Non-pigmented ciliary epithelial cell (primary cell): ENCODE measurements at places on chromosomes 16 and 17.

DNA sequence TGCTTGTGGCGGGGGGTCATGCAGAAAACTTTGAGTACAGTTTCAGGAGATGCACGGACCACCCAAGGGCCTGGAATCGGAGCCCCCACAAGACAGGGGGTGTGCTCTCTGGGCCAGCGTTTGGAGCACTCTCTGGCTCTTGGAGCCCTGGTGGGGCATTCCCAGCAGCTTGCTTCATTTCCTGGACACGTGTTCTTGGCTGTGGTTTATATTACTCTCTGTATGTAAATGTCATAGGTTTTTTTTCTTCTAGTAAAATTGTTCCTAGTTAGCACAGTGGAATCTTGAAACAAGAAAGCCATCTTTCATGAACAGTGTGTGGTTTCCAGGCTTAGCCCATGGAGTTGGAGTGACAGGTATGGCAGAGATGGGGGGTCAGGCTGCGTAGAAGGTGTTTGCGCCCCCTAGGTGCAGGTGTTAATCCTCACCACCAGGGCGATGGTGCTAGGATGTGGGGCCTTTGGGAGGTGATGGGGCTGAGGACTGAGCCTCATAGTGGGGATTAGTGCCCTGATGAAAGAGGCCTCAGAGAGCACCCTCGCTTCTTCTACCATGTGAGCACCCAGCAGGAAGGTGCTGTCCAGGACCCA, 79.8 kb downstream of the JPH3 start:
- peak; percentile 36 for DNase-seq

GRCh38 chr17:50882851-50883250, 16.7 kb upstream of the TOB1 start:
- DNase-seq: no peak

- no peak for DNase-seq
These were observed 364.6 kb downstream of the CDH13 start for GRCh38 chr16:82991410-82991809.

DNA sequence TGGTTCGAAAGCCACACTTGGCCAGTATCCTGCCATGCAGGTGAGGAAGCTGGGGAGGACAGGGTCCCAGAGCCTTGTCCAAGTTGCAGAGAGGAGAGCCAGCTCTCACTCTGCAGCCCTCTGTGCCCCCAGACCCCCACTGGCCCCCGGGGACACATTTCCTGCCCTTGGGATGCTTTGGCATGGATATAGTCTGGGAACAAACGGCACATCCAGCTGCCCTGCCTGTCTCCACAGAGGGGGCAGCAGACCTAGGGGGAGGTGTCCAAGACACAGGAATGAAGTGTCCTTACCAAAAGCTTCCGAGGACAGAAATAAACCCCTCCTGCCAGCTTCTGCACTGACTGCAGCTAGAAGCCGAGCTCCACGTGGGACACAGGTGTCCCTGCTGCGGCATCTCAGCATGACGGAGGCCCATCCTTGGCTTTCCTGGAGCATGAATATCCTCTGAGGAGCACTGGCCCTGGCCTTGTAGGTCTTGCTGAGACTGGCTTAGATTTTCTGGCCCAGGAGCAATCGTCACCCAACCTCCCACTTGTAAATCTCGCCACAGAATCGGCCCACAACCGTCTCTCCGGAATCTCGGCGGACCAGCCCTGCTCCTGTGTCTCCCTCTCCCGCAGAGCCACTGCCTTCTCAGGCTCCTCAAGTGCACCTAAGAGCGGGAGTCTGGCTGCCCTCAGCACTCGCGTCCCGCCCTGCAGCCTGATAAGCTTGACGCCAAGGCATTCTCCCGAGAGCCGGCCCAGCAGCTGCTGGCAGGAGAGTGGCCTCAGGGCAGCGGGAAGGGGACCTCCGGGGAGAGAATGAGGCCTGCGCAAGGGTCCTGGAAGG, 1.1 kb upstream of the CAPN15 start:
- no peak for DNase-seq

DNA sequence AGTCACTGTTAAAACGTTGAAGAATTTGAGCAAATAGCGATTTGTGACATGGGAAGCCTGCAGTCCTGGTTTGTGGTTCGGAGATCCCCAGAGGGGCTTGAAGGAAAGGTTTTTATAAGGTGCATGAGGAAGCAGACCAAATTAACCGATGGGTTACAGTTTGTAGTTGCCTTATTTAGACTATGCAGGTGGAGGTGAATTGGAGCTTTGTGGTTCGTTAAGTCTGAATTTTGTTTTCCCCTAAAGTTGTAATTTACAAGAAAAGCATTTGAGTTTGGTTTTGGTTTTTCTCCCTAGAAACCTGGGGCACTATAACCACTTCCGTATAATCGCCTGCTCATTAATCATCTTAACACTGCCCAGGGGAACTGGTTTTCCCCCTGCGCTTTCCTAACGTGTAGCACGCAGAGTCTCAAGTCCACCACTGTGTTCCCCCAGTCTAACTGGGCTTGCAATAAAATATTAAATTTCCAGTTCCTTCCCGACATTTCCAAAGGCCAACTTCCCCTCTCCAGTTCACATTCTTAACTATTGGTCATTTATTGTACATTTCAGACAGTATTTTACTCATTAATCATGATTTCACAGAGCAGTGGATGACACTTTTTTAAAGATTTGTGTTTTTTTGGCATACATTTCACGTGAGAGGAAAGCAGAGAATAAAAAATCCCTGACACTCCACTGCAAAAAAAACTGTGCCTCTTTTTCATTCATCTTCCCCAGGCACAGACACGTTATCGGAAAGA, 932 bp downstream of the ZNF267 start:
- no peak for DNase-seq

GRCh38 chr16:67170949-67171649, 761 bp downstream of the NOL3 start:
- DNase-seq: no peak

- no peak for DNase-seq
These were observed 49.5 kb downstream of the FOXK2 start for GRCh38 chr17:82568997-82569393.

- no peak for DNase-seq
These were observed 27.4 kb downstream of the NDE1 start for GRCh38 chr16:15677447-15677846.

GRCh38 chr17:27069842-27070508, 223.9 kb upstream of the WSB1 start:
- no peak for DNase-seq

GRCh38 chr17:33292201-33292980, 704 bp downstream of the ASIC2 start:
- DNase-seq: no peak

DNA sequence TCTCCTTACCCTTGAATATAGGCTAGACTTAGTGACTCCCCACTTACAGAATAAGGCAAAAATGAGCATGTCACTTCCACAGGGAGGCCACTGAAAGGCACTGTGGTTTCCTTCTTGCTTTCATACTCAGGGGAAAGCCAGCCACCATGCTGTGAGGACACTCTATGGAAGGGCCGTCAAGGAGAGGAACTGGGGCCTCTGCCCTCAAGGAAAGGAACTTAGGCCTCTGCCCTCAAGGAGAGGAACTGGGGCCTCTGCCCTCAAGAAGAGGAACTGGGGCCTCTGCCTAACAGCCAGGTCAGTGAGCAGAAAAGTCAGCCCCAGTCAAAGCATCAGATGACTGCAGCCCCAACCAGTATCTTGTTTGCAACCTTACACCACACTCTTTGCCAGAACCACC, 30.1 kb downstream of the VPS35 start:
- DNase-seq: no peak

DNA sequence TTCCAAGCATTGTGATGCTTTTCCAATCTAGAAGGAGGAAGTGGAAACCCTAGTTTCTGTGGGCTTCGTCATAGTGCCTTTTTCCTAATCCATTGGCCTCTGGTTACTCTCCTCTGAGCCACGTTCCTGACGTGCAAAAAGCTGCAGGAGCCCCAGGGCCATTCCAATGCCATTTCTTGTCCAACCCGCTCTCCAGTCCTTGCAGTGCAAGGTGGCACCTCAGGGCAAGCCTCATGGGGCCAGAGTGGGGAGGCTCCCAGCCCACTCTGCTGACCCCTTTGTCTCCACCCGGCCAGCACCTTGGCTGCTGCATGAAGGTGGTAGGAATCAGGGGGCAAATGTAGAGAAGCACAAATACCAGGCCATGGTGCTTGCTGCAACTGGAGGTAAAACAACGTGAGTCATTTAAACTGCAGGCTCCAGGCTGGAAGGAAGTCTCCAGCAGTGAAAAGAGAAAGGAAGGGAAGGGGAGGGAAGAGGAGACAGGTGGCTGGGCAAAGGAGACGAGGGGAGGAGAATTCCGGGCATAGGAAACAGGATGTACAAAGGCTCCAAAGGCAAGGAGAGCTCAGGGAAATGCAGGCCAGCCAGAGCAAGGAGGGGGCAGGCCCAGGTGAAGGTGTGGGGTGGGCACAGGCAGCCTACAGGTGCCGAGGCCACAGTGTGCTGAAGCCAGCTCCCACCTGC, 168.2 kb upstream of the TNRC6C start:
- no peak for DNase-seq

DNA sequence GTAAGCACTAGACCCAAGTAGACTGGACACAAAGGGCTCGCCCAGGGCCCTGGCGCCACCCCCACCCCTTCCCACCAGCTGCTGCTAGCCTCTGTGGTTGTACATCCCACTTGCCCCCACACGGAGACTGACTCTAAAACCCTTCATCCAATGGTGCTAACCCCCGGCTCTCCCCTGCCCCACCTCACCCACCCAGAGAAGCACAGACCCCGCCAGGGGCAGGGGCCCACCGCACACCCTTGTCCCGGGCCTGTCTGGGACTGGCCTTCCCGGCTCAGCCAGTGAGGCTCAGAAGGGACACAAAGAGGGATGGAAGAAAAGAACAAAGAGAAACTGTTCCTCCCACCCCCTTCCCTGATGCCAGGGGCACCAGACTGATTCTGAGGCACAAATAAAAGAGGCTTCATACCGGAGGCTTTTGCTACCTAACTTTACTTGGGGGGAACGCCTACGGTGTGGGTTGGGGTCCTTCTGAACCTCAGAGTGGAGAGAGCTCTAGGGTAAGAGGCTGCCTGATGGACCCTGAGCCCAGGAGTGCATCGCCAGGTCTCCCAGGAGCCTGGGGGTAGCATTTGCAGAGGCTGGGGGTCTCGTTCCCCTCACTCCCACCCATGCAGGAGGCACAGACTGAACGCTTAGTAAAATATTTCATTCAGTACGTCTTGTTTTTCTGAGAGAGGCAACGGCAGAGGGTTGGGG, 8.2 kb downstream of the CORO6 start:
- DNase-seq: no peak

DNA sequence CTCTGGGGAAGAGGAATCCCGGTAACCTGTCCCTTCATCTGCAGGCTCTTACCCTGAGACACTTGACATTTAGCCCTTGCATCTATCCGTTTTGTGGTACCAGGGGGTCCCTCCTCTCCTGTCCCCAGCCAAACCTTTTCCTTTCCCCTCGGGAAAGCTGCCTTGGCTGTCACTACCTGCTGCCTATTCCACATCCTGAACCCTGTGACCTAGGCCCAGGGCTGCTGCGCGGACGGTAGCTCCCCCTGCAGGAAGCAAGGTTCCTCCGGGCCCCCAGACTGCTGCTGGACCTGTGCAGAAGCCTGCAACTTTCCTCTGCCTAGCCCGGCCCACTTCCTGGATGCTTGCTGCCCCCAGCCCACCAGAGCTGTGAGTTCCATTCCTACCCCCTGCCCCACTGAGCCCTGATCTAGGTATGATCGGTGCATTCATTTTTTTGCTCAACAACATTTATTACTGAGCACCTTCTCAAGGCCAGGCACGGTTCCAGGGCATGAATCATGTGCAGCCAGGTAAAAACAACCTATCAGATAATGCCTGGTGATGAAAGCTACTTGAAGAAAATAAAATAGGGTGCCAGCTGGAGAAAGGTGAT, 10.5 kb upstream of the ALDOA start:
- DNase-seq: no peak

DNA sequence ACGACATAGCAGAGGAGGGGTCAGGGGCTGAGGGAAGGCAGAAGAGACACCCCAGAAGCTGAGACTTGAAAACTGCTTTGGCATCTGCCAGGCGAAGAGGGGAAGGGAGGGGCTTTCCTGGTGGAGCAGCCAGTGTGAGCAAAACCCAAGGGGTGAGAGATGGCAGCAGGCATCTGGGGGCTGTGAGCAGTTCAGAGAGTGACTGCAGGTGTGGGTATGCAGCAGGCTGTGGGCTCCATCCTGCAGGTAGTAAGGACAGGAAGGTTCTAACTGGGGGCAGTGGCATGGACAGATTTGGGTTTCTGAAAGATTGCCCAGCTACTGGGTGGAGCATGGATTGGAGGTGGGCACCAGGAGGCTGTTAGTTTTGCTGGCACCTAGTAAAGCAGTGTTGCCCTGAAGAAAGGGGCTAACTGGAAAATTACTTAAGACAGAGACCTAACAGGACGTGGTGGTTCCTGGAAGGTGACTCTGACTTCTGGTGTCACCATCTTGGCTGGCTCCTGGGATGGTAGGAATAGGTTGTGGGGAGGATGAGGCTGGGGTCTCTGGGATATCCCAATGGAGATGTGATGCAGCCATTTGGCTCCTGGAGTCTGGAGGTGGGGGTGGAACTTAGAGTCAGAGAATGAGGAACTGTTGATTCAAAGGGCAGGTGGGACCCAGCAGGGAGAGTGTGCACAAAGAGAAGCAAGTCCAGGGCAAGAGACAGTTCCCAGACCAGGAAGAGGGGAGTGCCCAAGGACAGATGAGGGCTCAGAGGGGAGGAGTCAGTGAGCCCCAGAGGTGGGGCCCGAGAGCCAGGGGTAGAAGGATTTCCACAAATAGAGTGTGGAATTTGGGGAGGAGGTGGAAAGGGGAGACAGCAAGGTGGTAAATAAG, 11.2 kb downstream of the BCL7C start:
- no peak for DNase-seq

- DNase-seq: no peak
These were observed 45.9 kb upstream of the DOC2B start for GRCh38 chr17:227078-227945.

DNA sequence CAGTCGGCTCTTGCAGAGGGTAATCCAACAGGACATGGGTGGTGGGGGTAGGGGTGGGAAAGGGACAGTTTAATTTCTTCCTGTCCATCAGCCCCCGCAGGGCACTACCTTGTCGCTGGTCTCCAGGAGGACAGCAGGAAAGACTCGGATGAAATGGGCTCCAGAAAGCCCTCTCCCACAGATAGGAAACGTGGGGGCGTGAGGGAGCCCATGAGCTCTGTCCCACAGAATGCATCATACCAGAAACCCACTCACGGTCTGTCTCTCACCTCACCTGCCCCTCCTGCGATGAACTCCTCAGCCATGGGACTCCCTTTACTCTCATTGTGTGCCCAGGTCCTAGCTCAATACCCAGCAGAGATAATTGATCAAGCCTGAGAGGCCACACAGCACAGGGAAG, 240.1 kb downstream of the GSG1L start:
- no peak for DNase-seq

- no peak for DNase-seq
These were observed 159.4 kb upstream of the HSBP1 start for GRCh38 chr16:83648347-83648746.
